Progenitor cell of endocrine pancreas (in vitro differentiated cells): ENCODE measurements at places on chromosomes 5 and 9. TPM values are rescaled to one million over a fixed set of nuclear protein-coding genes. Genes with fewer than 3 reads are reported as not detected.

DNA sequence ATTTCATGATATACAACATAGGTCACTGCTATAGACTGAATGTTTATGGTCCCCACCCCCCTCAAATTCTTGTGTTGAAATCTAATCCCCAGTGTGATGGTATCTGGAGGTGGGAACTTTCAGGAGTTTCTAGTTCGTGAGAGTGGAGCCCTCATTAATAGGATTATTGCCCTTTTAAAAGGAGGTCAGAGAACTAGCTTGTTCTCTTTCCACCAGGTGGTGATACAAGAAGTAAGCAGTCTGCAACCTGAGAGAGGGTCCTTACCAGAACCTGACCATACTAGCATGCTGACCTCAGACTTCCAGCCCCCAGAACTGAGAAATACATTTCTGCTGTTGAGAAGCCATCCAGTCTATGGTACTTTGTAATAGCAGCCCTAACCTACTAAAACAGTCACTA lies 33.3 kb downstream of the TMEM161B start:
- no peaks in the 10 kb centered on the region for H3K4me1 ChIP-seq
- peaks cover 11% of the 10 kb centered on the region for H3K36me3 ChIP-seq
- no peak overlapping the region for H3K4me3 ChIP-seq

The IFNK gene
- total RNA-seq = not detected in 2 replicates

DNA sequence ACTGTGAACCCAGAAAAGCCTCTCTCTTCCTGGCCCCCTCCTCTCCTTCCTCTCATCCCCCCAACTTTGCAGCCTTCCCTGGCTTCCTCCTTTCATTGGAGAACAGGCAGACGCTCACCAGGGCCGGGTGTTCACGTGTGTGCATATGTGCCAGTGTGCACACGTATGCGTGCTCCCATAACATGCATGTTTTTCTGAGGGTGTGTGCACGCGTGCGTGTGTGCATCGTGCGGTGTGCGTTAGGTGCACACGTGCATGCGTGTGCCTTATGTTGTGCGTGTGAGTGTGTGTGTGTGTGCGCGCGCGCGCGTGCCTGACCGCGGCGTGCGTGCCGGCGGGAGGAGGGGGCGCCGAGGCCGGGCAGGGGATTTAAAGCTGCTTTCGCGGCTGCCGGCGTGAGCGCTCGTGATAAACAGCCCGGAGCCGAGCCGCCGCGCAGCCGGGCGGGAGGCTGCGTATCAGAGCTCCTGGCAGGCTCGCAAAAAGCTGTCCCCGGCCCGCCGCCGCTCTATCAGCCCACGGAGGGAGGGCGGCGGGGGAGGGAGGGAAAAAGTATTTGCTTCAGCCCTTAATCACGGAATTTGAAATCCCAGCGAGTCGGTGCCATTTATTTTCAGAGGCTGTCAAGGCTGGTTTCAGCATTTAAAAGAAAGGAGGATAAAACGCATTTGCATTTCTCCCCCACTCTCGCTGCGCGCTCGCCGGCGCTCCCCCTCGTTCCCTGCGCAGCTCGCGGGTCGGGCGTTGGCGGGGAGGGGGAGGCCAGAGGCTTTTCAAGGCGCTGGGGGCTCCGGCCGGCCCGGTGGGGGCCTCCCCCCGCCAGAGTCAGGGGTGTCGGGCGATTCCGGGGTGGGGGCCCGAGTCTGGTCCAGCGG lies 183.9 kb downstream of the C9orf50 start:
- H3K4me3 ChIP-seq = peak overlapping the region; percentile 65
- H3K36me3 ChIP-seq = no peaks in the 10 kb centered on the region
- H3K27me3 ChIP-seq = peaks cover 57% of the 10 kb centered on the region
- DNase-seq = no peak
- H3K4me1 ChIP-seq = peaks cover 16% of the 10 kb centered on the region
- peak overlapping the region; percentile 69 for H3K27ac ChIP-seq

The SPARC gene
- 55.2 and 83.9 TPM in 2 replicates for total RNA-seq

- peaks cover 1% of the 10 kb centered on the region for H3K36me3 ChIP-seq
- no peaks in the 10 kb centered on the region for H3K4me1 ChIP-seq
- DNase-seq = no peak
- no peaks in the 10 kb centered on the region for H3K27me3 ChIP-seq
- no peak overlapping the region for H3K4me3 ChIP-seq
These were observed 27.2 kb upstream of the TNFSF8 start for GRCh38 chr9:114957558-114957957.

The DDX4 gene
- not detected in 2 replicates for total RNA-seq

The FAM81B gene
- total RNA-seq = 0.42 TPM in 1 of 2 replicates, not detected in the other

DNA sequence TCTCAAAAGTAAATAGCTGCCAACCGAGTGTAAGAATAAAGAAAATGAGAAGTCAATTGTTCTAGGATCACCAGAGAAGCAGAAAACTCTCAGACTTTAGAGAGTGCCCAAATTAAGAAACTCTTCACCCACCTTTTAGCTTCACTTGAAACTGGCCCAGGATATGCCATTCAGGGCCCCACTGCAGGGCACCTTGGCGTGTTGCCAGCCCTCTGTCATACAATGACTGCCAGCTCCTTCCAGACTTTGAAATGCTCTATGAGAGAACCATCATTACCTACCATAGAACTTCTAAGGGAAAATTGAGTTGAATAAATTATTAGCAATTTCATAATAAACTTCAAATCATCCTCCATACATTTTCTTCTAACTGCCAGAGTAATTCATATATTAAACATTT lies 240.5 kb downstream of the CETN3 start:
- no peak overlapping the region for H3K27ac ChIP-seq
- no peaks in the 10 kb centered on the region for H3K36me3 ChIP-seq
- H3K27me3 ChIP-seq = no peaks in the 10 kb centered on the region
- no peak overlapping the region for H3K4me3 ChIP-seq
- DNase-seq = no peak

DNA sequence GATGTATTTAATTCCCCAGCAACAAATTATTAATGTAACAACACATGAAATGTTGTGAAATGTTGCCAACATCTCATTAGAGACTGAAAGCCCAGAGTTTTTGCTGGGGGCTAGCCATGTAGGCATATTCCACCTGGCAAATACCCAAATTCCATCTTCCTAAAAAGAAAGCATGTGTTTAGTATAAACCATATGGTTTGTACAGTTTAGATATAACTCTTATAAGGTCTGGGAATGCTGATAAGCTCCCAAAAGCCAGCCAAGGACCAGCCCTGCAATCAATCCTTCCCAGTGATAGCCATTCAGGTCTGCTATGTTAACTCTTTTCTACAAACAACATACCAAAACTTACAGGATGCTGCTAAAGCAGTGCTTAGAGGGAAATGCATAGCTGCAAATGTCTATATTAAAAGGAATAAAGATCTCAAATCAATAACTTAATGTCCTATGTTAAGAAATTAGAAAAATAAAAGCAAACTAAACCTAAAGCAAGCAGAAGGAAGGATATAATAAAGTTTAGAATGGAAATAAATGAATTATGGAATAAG lies 158.9 kb downstream of the AUH start:
- H3K27me3 ChIP-seq = no peaks in the 10 kb centered on the region
- H3K27ac ChIP-seq = no peak overlapping the region
- H3K36me3 ChIP-seq = peaks cover 14% of the 10 kb centered on the region
- no peak overlapping the region for H3K4me3 ChIP-seq
- peaks cover 10% of the 10 kb centered on the region for H3K4me1 ChIP-seq

GRCh38 chr9:123377211-123377971 lies 21.4 kb downstream of the CRB2 start:
- H3K36me3 ChIP-seq = peaks cover 3% of the 10 kb centered on the region
- H3K27me3 ChIP-seq = peaks cover 7% of the 10 kb centered on the region
- H3K4me1 ChIP-seq = peaks cover 17% of the 10 kb centered on the region
- no peak overlapping the region for H3K27ac ChIP-seq

GRCh38 chr5:19917588-19918122 lies 70.3 kb downstream of the CDH18 start:
- no peak for DNase-seq
- H3K4me1 ChIP-seq = peaks cover 2% of the 10 kb centered on the region
- H3K27ac ChIP-seq = no peak overlapping the region
- peaks cover 4% of the 10 kb centered on the region for H3K27me3 ChIP-seq
- no peak overlapping the region for H3K4me3 ChIP-seq

- peaks cover 3% of the 10 kb centered on the region for H3K27me3 ChIP-seq
- H3K4me3 ChIP-seq = no peak overlapping the region
These were observed 24.0 kb upstream of the CARTPT start for GRCh38 chr5:71695071-71695470.

The GPRIN1 gene
- 5.9 TPM in 2 replicates for total RNA-seq

- DNase-seq = no peak
- H3K27ac ChIP-seq = no peak overlapping the region
- no peak overlapping the region for H3K4me3 ChIP-seq
- no peaks in the 10 kb centered on the region for H3K36me3 ChIP-seq
- H3K4me1 ChIP-seq = peaks cover 3% of the 10 kb centered on the region
- H3K27me3 ChIP-seq = no peaks in the 10 kb centered on the region
These were observed 118.8 kb downstream of the PRDM6 start for GRCh38 chr5:123207852-123208251.

DNA sequence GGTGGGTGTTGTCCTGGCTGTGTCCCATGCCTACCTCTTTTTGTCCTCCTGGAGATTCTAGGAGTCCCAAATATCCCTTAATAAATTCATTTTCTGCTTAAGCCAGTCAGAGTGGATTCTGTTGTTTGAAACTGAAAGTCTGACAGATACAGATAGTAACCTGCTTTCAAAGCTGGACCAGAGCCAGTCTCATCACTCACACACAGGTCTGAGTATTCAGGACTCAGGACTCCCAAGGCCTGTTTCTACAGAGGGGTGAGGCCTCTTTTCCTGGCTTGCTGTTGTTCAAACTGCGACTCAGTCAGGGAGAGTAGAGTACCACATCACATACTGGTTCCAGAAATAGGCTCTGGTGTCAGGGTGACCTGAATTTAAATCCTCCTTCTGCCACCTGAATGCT lies 190.1 kb downstream of the PAX5 start:
- no peaks in the 10 kb centered on the region for H3K36me3 ChIP-seq
- H3K27ac ChIP-seq = no peak overlapping the region
- DNase-seq = no peak
- no peak overlapping the region for H3K4me3 ChIP-seq
- peaks cover 37% of the 10 kb centered on the region for H3K27me3 ChIP-seq

GRCh38 chr5:115992848-115993350 lies 30.6 kb downstream of the LVRN start:
- H3K4me3 ChIP-seq = no peak overlapping the region
- no peak overlapping the region for H3K27ac ChIP-seq
- H3K27me3 ChIP-seq = no peaks in the 10 kb centered on the region
- no peaks in the 10 kb centered on the region for H3K36me3 ChIP-seq
- H3K4me1 ChIP-seq = peaks cover 1% of the 10 kb centered on the region
- DNase-seq = no peak

- peaks cover 24% of the 10 kb centered on the region for H3K4me1 ChIP-seq
- H3K36me3 ChIP-seq = no peaks in the 10 kb centered on the region
- no peak for DNase-seq
These were observed 278.2 kb downstream of the SLIT3 start for GRCh38 chr5:169022718-169023117.

- no peak overlapping the region for H3K27ac ChIP-seq
- H3K36me3 ChIP-seq = no peaks in the 10 kb centered on the region
- H3K4me3 ChIP-seq = no peak overlapping the region
- H3K4me1 ChIP-seq = peaks cover 3% of the 10 kb centered on the region
- no peaks in the 10 kb centered on the region for H3K27me3 ChIP-seq
These were observed 36.5 kb upstream of the GPBP1 start for GRCh38 chr5:57137401-57137800.

DNA sequence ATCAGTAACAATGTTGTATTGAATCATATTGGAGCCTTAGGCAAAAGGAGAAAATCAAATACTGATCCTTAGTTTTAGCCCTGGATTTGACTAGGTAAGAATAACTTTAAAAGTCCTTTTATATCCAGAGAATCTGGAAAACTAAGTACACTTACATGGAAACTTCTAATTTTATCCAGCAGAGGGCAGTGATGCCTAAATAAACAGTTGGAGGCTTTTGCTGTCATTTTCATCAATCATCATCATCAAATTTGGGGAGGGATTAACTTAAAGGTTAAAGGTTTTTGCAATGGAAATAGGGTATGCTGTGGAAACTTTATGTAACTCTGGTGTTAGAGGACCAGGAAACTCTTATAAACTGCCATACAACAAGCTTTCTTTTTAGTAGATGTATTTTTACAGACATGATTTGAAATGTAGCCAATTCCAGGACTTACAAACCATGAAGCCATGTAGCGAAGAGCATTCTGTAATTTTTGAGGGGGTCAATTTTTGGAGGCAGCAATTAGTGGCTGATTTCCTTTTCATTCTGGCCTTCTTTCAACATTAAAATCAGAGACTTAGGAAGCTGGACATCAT lies 112.7 kb downstream of the OSTF1 start:
- DNase-seq = no peak
- H3K36me3 ChIP-seq = no peaks in the 10 kb centered on the region
- no peaks in the 10 kb centered on the region for H3K4me1 ChIP-seq
- no peak overlapping the region for H3K4me3 ChIP-seq
- H3K27me3 ChIP-seq = no peaks in the 10 kb centered on the region
- no peak overlapping the region for H3K27ac ChIP-seq

- H3K36me3 ChIP-seq = peaks cover 7% of the 10 kb centered on the region
- DNase-seq = no peak
- no peaks in the 10 kb centered on the region for H3K4me1 ChIP-seq
- H3K27me3 ChIP-seq = no peaks in the 10 kb centered on the region
These were observed 65.7 kb upstream of the EIF4EBP3 start for GRCh38 chr5:140481758-140482157.

- no peaks in the 10 kb centered on the region for H3K27me3 ChIP-seq
- H3K4me1 ChIP-seq = no peaks in the 10 kb centered on the region
- H3K36me3 ChIP-seq = no peaks in the 10 kb centered on the region
These were observed 180.4 kb downstream of the PRR16 start for GRCh38 chr5:120644516-120644915.

The CCL27 gene
- 0.67 and 1.6 TPM in 2 replicates for total RNA-seq

GRCh38 chr5:34530637-34531036 lies 125.5 kb upstream of the RAI14 start:
- H3K27me3 ChIP-seq = no peaks in the 10 kb centered on the region
- no peak overlapping the region for H3K4me3 ChIP-seq
- DNase-seq = no peak

GRCh38 chr5:110727025-110727314 lies 499 bp upstream of the TMEM232 start:
- H3K27ac ChIP-seq = peak overlapping the region; percentile 38
- no peak for DNase-seq
- peaks cover 1% of the 10 kb centered on the region for H3K4me1 ChIP-seq

GRCh38 chr5:10792336-10792735 lies 31.3 kb upstream of the DAP start:
- DNase-seq = no peak
- no peaks in the 10 kb centered on the region for H3K36me3 ChIP-seq
- no peaks in the 10 kb centered on the region for H3K4me1 ChIP-seq
- no peak overlapping the region for H3K27ac ChIP-seq

DNA sequence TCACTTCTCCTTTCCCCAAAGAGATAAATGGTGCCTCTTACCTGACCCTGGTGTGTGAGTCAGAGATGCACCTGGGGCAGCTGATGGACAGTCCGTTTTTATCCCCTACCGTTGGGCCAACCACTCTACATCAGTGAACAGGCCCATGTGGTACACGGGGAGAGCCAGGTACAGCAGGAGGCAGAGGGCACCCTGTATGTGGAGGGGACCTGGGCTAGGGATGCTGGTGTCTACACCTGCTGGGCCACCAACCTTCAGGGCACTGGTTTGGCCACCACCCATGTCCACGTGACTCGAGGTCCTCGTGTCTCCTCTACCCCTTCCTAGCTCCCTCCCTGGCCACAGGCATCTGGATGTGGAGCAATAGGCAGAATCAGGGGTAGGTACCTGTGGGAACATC lies 22.7 kb upstream of the ANXA6 start:
- H3K27ac ChIP-seq = no peak overlapping the region
- no peak for DNase-seq
- H3K27me3 ChIP-seq = no peaks in the 10 kb centered on the region
- H3K4me1 ChIP-seq = no peaks in the 10 kb centered on the region

- peak within 1 kb of the TSS; percentile 72 for H3K4me3 ChIP-seq
- H3K27me3 ChIP-seq = peaks cover 67% of the 10 kb centered on the region
- peaks cover 6% of the 10 kb centered on the region for H3K4me1 ChIP-seq
These were observed at the start of gene GPR150 for GRCh38 chr5:95620030-95620869. TSS of gene GPR150 (plus strand) at chr5:95620087. CDS start at chr5:95620276, 189 bp downstream.

The ARL10 gene
- total RNA-seq = 24.5 and 29.5 TPM in 2 replicates

GRCh38 chr9:81513059-81513458 lies 176.3 kb downstream of the TLE1 start:
- no peak overlapping the region for H3K4me3 ChIP-seq
- peaks cover 12% of the 10 kb centered on the region for H3K27me3 ChIP-seq
- DNase-seq = no peak
